ENCODE measurements at places on chromosomes 13 and 19. TPM values are rescaled to one million over a fixed set of nuclear protein-coding genes. Genes with fewer than 3 reads are reported as not detected.

- DNase-seq: no peak
Observed at GRCh38 chr13:49395878-49396380, 47.9 kb downstream of the CAB39L start.

The KLK15 gene
- total RNA-seq: 0.26 TPM

- DNase-seq: no peak
Observed at GRCh38 chr19:18989316-18989715, 44.0 kb downstream of the SUGP2 start.

The UPK1A gene
- 4.4 TPM for total RNA-seq

DNA sequence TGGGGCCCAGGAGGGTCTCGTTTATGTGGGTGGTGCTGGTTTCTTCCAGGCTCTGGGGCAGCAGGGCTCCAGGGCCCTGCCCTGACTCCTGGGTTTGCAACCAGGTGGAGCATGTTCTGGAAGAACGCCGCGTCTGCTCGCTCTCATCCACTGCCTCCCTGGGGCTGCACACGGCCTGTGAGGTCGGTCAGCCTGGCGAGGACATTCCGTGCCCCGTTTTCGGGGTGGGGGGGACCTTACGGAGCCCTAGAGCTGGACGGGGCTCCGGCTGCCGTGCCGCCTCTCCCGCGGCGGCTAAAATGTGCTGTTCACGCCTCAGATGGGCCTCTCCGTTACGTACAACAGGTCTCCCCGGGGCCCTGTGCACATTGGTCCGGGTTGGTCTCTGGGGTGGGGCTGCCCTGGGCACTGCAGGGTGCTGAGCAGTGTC is 3.3 kb downstream of the GNA11 start:
- no peak for DNase-seq

DNA sequence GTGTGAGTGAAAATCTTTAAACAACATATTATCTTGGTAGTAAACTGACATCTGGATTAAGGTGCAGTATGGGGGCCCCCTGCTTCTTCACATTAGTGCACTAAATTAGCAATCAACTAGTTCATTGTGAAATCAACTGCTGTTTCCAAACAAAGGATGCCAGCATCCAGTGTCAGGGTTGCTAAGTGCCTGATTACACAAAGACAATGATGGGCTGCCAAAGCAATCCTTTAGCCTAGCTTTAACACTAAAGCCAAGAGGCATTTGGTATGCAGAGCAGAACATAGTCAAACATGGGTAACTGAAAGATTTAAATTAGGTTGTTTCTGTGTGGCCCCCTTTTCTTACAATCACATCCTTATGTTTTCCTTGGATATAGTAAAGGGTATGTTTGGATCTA is 543.1 kb upstream of the SLITRK5 start:
- no peak for DNase-seq

DNA sequence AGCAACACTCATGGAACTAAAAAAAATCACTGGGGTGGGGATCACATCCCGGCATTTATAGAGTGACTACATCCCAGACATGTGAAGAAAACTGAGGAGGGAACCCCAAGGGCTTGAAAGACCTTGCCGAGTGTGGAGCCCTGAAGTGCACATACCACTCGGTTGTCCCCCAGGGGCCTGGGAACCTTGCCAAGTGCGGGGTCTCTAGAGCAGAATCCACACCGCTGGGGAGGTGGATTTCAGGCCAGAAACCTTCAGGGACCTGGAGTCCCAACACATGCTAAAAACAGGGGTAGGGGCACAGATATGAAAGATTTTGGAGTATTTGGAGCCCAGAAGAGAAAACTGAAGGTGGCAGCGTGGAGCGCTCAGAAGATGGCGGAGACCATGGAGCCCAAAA is 35.2 kb downstream of the ERICH4 start:
- no peak for DNase-seq

DNA sequence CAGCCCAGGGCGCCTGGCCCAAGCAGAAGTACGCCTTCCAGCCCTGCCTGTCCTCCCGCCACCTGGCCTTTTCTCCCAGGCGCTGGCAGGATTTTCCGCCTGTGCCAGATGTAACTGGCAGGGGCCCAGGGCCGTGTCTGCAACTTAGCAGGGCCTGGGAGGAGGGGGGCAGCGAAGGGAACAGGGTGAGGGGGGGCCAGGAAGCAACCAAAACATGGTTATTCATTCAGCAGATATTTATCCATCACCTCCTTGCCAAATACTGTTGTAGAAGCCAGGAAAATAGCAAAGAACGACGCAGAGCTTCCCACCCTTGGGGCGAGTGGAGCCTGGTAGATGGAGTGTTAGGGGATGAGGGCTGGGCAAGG is 5.6 kb downstream of the TLE6 start:
- no peak for DNase-seq
